ENCODE measurements at places on chromosomes 4 and X. TPM values are rescaled to one million over a fixed set of nuclear protein-coding genes. Genes with fewer than 3 reads are reported as not detected.

GRCh38 chr4:21893136-21893535 is 55.4 kb downstream of the KCNIP4 start:
- no peak for DNase-seq

- DNase-seq: no peak
Observed at GRCh38 chr4:85787133-85787532, 312.2 kb downstream of the ARHGAP24 start.

- DNase-seq: no peak
Observed at GRCh38 chrX:87105131-87105530, 412.5 kb upstream of the KLHL4 start.

DNA sequence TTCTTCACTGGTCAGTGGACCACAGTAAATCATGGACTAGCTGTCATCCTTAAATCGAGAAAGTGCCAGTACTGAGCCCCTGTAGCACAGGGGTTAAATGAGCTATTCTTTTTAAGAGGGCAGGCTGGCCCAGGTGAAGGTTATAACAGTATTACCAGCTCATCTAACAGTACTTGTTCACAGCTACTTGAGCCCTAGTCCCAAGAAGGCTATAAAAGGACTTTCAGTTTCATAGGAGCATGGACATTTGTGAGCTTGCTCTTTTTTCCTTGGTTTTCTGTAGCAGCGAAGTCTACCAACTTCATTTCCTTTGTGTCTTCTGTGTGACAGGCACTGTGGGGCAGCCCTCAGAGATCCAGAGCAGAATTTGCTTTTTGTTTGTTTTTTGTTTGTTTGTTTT is 61.0 kb downstream of the ARX start:
- DNase-seq: no peak

GRCh38 chrX:45351478-45351877 is 150.8 kb upstream of the DIPK2B start:
- no peak for DNase-seq

DNA sequence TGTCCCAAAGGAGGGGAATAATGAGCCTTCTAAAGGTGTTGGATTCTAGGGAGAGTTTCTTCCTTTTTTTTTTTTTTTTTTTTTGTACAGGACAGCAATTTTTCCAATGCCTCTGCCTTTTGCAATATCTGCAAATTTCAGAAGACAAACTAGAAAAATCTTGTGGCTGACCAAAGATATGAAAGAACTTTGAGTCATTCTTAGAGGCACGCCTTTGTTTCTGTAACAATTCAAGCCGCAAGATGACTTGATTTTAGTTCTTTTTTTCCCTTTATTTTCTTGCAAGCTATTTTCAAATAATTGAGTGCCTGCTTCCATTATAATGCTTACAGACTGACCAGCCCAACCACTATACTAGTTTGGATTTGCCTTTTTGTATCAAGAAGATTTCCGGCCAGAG is 47.6 kb upstream of the UXT start:
- no peak for DNase-seq

The KLB gene
- polyA plus RNA-seq: not detected

The ANKRD50 gene
- not detected for polyA plus RNA-seq

The AMMECR1 gene
- 15.4 TPM for polyA plus RNA-seq
